ENCODE measurements at places on chromosomes 1 and 21.

GRCh38 chr1:37308031-37308960 is 166.1 kb upstream of the ZC3H12A start:
- no peak for ATAC-seq

DNA sequence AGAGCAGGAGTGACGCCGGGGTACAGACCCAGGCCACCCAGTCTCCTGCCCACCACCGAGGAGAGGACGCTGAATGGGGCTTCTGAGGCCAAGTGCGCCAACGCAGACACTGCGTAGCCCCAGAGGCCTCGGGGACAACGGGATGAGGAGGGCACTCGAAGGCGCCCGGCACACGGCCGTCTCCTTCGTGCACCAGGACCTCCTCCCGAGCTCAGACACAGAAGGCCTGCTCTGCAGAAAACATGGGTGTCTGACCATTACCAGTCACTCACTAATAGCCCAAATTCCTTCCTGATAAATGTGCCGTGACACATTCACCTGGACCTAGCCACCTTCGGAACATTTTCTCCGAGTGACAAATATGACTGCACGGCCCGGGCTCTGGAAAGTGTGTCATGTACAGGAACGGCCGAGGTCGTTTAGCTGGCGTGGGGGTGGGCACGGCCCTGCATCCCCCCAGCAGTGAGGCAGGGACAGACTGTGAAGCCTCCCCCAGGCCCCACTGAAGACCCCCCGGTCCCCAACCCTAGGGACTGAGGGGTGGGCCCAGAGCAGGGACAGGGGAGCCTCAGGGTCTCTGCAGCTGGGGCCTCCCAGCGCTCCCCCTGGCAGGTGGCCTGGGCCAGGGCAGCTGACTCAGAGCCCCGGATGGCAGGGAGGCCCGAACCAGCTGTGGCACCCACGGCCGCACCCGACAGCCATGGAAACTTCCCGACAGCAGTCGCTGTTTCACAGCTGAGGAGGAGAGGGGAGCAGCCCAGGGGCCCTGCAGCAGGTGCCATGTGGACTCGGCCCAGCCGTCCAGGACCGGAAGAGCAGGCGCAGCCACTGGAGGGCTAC is 16.7 kb upstream of the COL6A2 start:
- ATAC-seq = no peak

DNA sequence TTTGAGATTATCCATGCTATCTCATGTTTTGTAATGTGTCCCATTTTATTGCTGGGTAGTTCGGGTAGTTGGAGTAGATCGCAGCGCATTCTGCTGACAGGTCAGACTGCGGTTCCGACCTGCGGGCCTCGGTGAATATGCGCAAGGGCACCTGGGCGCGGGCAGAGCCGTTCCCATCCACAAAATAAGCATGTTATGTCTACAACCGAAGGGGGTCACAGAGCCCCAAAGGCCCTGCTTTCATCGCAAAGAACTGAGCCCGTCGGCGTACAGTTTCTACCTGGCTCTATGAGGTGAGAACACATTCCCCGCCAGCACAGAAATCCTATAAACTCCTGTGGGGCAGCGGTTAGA is 88.4 kb downstream of the PRKAB2 start:
- no peak for ATAC-seq

DNA sequence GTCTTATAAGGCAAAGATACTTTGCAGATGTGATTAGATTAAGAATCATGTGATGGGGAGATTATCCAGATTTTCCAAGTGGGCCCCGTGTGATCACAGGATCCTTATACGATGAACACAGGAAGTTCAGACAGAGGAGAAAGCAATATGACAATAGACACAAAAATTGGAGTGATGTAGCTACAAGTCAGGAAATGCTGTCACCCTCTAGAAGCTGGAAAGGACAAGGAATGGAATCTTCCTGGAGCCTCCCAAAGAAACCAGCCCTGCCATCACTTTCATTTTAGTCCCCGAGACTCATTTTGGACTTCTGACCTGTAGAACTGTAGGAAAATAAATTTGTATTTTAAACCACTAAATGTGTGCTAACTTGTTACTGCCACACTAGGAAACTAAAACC is 61.9 kb upstream of the C1orf21 start:
- ATAC-seq = no peak

DNA sequence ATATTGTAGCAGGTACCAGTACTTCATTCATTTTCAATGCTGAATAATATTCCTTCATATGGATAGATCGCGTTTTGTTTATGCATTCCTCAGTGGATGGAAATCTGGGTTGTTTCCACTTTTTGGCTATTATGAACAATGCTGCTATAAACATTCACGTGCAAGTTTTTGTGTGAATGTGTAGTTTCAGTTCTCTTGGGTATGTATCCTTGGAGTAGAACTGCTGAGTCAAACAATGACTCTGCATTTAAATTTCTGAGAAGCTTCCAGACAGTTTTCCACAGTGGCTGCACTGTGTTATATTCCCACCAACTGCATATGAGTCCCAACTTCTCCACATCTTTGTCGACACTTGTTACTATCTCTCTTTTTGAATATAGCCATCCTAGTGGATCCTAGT is 138.0 kb upstream of the KLHDC7A start:
- ATAC-seq = no peak

DNA sequence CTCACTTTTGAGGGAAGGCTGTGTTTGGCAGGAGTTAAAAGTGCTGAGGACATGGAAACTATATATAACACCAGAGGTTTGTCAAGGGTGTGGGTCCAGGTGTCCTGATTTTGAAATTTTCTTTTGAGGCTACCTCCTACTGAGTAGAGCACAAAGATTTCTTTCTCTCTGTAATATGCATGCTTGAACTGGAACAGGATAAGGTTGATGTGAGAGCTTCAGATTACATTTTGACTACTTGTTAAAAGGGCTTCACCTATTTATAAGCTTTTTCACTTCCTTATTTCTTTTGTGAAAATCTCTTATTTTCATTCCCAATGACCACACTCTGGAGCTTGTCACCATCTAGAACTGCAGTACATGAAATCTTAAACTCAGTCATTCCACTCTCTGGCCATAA is 59.8 kb upstream of the PLA2G4A start:
- no peak for ATAC-seq

DNA sequence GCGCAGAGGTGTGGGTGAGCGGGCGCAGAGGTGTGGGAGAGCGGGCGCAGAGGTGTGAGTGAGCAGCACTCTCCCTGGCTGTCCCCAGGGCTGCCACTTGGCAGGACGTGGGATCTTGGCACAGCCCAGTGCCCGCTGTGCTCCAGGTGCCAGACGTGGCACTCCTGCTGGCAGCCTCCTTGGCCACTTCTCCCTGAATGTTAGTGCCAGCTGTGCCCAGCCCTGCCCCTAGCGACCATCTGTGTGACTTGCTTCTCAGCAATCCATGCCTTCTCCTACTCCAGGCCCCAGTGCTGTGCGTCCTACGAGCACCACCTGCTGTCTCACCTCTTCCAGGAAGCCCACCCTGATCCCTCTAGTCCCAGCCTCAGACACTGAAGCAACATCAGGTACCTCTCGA is 30.5 kb downstream of the KRTAP10-1 start:
- peak; percentile 74 for ATAC-seq

All from SK-N-SH treated with all-trans-retinoic acid at 6 μM for 48 hours (cell line).